Stimulated activated CD4-positive, alpha-beta T cell treated with anti-CD3 and anti-CD28 coated beads, TNF-alpha, amount 100 ng/mL, for 48 hours (primary cell): ENCODE measurements at places on chromosomes 7 and 10.

DNA sequence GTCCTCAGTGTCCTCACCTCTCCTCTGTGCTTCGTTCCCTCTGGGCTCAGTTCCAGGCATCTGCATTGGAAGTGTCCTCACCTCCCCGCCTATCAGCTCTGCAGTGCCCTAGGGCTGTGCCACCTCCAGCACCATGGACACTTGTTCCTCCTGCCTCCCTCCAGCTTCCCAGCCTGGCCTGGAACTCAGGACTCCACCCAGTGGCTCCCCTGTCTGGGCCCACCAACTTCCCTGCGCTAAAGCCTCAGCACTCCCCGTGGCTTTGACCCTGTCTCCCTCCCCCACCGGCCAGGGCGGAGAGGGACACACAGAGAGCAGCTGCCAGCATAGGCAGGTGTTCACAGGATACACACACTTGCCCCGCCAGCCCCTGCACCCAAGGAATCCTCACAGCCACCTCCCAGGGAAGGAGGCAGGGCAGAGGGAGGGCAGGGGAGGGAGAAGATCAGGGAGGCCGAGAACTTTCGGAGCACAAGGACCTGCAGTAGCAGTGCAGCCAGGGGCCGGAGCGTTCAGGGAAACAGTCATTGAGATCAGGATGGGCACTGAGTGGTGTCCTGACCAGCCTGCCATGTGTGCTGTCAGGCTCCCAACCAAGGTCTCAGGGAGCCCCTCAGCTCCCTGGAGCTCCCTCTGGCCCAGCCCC, 31.3 kb downstream of the ANXA8 start:
- no peak for DNase-seq

GRCh38 chr7:156002362-156003066, 190.3 kb upstream of the SHH start:
- no peak for DNase-seq

GRCh38 chr10:15419279-15419874, 48.3 kb upstream of the FAM171A1 start:
- DNase-seq, result peak; percentile 12

- DNase-seq, result no peak
Observed at GRCh38 chr10:111131168-111131799, 54.5 kb downstream of the ADRA2A start.

- DNase-seq, result no peak
Observed at GRCh38 chr7:111409714-111410422, 152.4 kb downstream of the IMMP2L start.

GRCh38 chr10:129323879-129324278, 143.2 kb upstream of the MGMT start:
- DNase-seq, result no peak
